ENCODE measurements at places on chromosomes 3 and 15. TPM values are rescaled to one million over a fixed set of nuclear protein-coding genes. Genes with fewer than 3 reads are reported as not detected.

GRCh38 chr3:141858312-141858711 lies 18.1 kb upstream of the ATP1B3 start:
- no peak for DNase-seq

DNA sequence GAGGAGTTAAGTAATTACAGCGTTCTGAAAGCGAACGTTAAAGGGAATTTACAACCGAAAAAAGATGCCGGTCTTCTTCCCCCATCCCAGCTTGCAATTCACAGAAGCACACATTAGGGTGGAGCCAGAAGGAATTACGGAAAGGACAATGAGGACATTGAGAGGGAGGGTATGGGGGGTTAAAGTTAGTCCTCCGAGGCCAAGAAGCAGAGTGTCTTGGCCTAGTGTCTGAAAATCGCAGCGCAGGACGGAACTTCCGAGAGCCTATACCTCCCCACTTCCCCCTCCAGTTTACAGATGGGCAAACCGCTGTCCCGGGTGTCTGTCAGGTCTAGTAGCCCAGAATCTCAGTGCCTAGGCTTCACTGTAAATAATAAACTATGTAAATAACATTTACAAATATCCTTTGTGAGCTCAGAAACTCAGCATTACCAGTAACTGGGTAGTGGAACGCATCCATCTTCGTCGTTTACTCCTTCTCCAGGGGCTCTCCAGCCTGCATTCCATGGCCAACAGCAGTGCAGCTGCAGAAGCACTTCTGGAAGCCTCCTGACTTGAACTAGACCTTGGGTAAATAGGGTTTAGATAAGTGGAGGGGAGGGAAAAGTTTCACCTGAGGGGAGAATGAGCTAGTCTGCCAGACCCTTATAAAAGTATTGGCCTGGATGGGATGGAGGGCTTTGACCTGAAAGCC lies 922 bp downstream of the ADPRH start:
- DNase-seq, result no peak

The ATP8B4 gene
- total RNA-seq, result 39.2 TPM

DNA sequence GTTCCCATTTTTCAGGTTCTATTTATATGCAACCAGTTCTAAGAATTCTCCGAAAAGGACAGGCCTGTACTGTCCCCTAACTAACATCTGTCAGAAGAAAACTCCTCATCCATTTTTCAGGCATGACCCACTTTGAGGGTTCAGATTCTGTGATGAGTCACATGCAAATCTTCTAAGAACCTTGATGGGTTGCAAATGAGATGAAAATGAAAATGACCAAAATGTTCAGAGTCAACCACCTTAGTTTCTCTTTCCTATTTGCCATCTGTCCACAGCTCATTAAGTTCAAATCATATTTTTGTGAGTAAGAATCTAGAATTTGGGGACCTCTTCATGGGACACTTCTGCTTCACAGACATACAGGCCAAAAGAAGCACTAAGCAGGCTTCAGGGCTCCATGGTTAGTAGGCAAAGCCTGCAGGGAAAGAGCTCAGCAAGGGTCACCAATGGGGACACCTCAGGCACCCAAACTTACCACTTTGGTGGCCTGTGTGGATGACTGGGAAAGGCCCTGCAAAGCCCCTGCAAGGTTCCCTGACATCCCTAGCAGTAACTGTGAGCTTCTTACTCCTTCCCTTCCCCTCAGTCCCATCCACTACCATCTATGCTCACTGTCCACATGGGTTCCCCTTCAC lies 122.0 kb downstream of the WDR76 start:
- DNase-seq, result no peak

DNA sequence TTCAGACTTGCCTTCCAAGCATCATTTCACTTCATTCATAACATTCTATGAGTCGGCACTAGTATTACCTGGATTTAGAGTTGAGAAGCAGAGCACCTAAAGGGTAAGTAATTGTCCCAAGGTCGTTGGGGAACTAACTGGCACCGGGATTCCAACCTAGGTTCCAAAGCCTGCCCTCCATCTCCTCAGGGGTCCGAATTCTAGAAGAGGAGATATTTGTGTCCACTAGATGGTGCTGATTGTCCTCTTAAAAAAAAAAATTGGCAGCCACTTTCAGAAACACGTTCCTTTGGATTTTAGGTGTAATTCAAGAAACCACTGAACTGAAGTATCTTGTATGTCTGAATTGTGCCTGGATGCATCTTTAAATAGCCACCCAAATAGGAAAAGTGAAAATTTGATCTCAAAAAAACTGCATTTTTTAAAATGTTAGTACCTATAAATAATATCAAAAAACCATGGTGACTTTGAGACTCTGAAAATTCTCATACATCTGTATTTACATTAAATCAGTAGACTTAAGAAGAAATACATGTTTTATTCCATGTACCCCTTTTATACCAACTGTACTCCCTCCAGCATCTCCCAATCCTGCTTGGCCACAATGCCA lies 3.9 kb upstream of the FSIP1 start:
- DNase-seq, result no peak

The MAGI1 gene
- total RNA-seq, result not detected

The PDZRN3 gene
- total RNA-seq, result not detected

DNA sequence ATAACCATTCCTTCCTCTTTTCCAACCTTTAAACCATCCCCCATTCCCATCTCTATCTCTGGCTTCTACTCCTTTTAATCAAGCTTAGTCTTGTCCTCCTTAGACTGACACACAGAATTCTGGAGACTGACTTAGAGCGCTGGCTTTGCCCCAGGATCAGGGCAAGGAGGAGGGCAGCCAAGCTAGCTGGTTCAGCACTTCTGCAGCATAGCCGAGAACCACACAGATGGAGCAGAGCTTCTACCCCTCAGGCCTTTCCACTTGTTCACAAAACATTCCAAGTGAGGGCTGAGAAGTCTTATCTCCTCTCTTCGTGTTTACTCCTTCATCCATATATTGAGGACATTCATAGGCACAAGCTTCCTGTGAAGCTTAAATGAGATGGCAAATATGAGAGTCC lies 246.5 kb upstream of the PEX5L start:
- DNase-seq, result no peak

The DNASE1L3 gene
- not detected for total RNA-seq

- no peak for DNase-seq
These were observed 208.1 kb downstream of the SATB1 start for GRCh38 chr3:18216996-18217395.

The GOLGA8J gene
- 0.34 TPM for total RNA-seq

The RHCG gene
- total RNA-seq, result not detected

The GOLGA8Q gene
- total RNA-seq, result 5.5 TPM

The GOLGA6A gene
- total RNA-seq, result not detected

- peak; percentile 82 for DNase-seq
These were observed 1.4 kb downstream of the ST6GAL1 start for GRCh38 chr3:186931532-186932280.

The GPR171 gene
- total RNA-seq, result 124 TPM

DNA sequence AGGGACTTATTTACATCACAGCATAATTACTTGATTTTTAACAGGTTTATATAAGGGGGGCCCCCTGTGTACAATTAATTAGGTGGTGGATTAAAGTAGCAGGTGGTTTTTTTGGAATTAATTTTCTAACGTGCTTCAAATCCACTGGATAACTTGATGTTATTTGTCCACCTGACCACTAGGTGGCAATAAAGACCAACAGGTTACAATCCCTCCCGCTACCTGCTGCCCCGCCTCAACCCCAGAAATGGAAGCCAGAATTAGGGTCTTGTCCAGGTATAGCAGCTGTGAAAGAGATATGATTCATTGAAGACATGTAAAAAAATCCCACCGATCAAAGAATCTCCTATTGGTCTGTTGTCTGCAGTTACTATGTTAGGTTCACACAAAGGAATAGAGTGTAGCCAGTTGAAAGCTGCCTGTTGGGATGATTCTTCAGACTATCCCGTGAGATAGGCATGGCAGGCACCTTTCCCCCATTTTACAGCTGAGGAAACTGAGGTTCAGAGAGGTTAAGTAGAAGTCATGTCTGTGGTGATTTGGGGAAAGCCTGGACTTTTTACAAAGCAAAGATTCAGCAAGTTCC lies 44.0 kb downstream of the MFSD1 start:
- DNase-seq, result peak; percentile 53

DNA sequence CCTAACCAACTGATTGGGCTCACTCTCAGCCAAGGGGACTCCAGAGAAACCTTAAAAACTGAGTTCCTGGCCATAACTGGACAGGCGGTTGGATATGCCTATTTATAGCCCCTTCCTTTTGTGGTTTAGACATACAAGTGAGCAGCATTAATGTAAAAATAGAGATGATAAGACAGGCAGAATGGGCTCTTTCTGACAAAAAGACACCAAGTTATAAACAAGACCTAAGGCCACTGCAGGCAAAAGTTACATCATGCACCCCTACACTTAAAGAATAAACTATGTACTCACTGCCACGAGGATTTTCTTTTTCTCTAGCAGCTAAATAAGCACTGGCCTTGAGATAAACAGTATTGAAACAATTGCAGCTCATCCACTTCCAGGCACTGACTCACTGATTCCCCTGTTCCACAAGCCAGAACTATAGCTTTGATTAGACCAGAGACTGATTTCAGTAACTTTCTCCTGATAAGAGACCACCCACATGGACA lies 30.1 kb downstream of the SUCNR1 start:
- no peak for DNase-seq

GRCh38 chr15:90086868-90087268 lies 15.4 kb downstream of the IDH2 start:
- peak; percentile 70 for DNase-seq

The LIPH gene
- total RNA-seq, result not detected

- DNase-seq, result no peak
These were observed 6.3 kb upstream of the CRTC3 start for GRCh38 chr15:90523373-90523772.

The CLDN1 gene
- not detected for total RNA-seq

GRCh38 chr15:58307313-58307961 lies 124.4 kb upstream of the LIPC start:
- DNase-seq, result no peak

DNA sequence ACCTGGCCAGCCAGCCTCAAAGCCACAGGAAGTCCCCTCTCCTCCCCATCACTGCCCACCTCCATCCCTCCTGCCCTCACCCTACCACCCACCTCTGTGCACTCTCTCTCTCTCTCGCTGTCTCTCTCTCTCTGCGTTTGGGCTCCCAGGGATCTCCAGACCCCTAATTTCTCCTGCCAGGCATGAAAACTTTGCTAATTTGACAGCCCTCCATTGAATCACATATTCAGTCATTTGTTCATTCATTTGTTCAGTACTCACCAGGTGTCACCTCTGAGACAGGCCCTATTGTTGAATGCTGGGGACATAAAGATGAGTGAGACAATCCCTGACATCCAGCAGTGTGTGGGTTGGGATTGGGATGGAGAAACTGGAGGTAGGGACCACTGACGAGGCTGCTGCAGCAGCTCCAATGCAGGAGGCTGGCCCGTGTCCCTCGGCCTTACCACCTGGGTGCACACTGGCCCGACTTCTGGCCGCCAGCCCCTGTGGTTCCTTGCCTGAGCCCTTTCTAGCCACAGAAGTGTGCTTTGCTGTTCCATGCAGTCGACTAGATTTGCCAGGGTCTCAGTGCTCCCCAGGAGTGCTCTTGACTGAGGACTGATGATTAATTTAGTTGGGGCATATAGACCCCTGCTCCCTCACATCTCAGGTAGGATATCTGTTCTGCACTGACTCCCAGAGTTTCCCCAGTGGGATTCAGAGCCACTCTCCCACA lies 38.6 kb upstream of the TSEN2 start:
- no peak for DNase-seq

DNA sequence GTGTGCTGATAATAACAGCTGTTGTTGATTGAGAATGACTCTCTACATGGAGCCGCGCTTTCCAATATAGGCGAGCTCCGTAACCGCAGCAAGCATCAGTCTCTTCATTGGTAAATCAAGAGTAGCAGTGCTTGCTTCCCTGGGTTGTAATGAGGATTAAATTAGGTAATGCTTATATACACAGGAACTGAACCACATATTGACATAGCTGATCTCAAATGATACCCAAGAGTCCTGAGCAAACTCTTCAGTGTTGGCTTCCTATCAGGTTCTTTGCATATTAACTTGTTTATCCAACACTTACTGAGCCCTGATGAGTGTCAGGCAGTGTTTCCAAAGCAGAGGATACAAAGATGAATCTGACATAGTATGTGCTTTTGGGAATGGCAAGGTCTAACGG lies 46.4 kb upstream of the SLCO3A1 start:
- no peak for DNase-seq

The PYGO1 gene
- total RNA-seq, result not detected

DNA sequence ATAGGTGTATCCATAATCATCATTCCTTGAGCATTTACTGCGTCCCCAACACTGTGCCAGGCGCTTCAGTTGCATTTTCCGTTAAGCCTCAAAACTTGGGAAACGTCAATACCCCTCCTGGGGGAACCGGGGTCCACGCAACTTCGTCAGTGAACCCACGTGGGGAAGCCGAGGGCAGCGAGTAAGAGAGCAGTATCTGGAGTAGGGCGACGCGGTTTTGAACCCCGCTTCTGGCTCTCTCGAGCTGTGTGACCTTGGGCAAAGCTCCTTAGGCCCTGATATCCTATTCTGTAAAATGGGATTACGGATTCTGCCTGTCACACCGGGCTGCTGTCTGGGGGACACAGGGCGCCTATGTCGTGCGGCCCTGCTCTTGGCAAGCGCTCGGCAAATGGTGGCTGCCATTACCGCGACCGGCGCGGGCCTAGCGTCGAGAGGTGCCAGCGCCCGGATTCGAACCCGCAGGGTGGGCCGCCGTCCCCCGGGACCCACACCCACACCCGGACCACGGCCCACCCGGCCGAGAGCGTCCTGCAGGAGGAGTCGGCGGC lies 590 bp downstream of the POLG start:
- DNase-seq, result peak; percentile 20

The PP2D1 gene
- total RNA-seq, result not detected

DNA sequence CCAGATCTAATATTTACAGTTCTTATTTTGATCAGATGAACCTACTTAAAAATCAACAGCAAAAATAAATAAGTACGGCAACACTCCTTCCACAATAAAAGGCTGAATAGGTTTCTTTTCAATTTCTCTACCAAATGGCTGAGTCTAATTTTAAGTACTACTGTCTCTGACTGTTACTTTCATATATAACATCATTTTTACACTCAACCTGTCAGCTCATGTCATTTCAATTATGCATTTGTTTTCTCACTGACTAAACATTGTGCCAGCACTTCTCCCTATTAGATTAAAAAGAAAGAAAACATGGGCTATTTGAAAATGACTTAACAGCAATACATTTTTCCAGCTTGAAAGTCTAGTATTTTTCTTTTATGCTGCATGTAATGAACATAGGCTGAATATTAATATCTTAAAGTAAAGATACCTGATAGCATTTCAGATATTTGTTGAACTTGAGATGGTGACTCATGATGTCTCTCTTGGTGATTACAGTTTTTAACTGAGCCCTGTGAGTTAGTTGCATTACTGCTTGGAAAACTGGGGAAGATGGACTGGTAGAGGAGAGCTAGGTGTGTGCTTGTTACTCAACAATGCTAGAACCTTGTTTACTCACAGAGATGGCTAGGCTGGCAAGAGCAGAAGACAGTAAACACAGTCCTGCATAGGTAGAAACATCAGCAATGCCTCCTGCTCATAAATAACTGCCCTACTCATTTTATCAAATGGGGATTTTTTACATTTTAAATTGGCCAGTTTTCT lies 73.9 kb downstream of the PEX5L start:
- no peak for DNase-seq

Measured in activated CD8-positive, alpha-beta T cell treated with anti-CD3 and anti-CD28 coated beads, Interleukin-2, amount 10 ng/mL, durations not matched to agents 7 days and 5 days (primary cell).